Stimulated activated CD4-positive, alpha-beta T cell treated with anti-CD3 and anti-CD28 coated beads, Interleukin-1b, Interleukin-23, amount 100 ng/mL, for 4 hours (primary cell): ENCODE measurements at places on chromosomes 13 and 19.

GRCh38 chr13:96935901-96936300, 58.4 kb downstream of the OXGR1 start:
- DNase-seq, result no peak

DNA sequence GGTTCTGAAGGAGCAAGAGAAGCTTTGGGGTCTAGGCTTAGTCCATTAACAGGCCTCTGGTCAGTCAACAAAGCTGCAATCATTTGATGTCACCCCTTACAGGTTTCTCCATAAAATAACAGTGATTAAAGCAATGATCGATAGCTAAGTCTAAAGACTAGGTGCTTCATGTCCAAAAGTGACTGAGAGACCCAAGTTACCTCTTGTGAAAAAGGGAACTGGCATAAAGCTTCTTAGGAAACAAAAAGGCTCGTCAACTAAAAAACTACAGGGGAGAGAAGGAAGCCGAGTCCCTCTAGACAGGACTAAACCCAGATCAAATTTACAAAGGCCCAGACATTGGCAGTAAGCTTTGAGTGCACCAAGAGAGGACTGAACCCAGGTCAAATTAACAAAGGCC, 2.2 kb downstream of the DCUN1D2 start:
- no peak for DNase-seq

GRCh38 chr19:3220576-3220975, 3.9 kb upstream of the CELF5 start:
- no peak for DNase-seq

DNA sequence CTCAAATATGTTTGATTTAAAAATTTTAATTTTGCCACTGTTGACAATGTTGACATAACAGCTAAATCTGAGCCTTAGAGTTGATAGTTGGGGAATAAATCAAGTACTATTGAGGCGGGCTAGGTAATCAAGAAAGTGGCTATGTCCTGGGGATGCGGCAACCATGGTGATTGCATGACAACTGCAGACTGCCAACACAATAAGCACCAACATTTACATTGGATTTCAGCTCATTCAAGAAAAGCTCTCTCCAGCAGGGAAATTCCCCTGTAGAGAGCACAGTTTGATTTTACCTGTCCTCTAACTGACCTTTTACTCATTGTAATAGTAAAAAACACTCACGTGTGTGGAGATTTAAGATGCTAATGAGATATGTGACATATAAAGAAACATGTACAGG, 63.1 kb downstream of the ZNF100 start:
- no peak for DNase-seq

DNA sequence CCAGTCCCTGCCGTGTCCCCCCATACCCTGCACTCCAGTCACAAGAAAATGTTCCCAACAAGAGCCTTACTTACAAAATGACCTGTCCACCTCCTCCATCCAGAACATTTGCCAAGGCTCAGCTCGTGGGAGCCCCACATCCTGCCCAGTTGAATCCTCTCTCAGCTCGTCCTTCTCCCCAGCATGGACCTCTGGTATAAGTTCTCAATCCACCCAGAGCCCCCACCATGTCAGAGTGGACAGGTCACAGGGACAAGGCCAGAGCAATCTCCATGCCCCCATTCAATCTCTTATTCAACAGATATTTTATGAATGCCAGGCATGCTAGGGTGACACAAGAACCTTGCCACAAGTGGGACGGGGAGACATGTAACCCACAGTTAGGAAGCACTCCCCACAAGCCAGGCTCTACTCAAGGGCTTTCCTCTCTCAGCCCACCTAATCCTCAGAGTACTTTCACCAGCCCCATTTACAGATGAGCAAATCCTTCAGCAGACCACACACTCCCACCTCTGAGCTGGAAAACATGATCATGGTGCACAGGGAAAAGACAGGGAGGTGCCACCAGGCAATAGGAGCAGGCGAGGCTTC, 15.1 kb downstream of the DEDD2 start:
- DNase-seq, result no peak

- no peak for DNase-seq
Observed at GRCh38 chr13:90999401-90999800, 348.1 kb upstream of the MIR17HG start.

GRCh38 chr13:95676762-95677563, at the start of gene DNAJC3:
DNAJC3 (plus strand) TSS chr13:95677139; CDS start chr13:95677256, 117 bp downstream.
- peak; percentile 97 for DNase-seq

GRCh38 chr13:102977471-102977870, 88.7 kb downstream of the SLC10A2 start:
- no peak for DNase-seq

GRCh38 chr19:20367811-20368294, 197.7 kb downstream of the ZNF737 start:
- DNase-seq, result no peak

GRCh38 chr19:7257148-7258040, 36.8 kb downstream of the INSR start:
- DNase-seq, result no peak

- DNase-seq, result no peak
Observed at GRCh38 chr19:32830231-32831014, 39.1 kb downstream of the SLC7A9 start.

- no peak for DNase-seq
Observed at GRCh38 chr13:76798037-76798436, 88.2 kb downstream of the KCTD12 start.

DNA sequence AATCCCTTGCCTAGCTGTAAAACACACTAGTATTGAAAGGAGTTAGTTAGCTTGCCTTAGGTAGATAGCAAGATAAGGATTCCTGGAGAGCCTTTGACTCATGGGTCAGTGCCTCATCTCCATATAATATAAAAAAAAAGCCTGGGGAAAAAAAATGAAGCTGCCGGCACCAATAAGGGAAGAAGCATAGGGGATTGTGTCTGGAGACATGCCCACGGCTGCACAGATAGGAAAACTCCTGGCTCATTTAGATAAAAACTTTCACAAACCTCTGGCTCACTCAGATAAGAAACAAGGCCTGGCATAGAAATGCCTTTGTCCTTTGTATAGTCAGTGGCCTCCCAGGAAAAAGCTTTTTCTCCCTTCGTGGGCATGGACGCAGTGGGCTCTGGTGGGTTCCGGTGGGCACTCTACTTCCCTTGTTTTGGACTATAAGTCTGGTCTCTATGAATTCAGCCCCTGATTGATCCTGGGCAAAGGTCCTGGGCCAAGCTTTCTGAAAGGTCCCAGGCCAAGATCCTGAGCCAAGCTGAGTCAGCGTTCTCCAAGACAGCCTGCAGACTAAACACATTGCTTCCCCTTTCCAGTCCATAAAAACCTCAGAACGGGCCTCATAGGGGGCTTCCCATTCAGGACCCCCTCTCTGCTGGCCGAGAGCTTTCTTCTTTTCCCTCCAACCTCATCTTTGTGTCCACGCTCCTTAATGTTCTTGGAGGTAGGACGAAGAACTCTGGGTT, 4.9 kb upstream of the OR7A17 start:
- no peak for DNase-seq

DNA sequence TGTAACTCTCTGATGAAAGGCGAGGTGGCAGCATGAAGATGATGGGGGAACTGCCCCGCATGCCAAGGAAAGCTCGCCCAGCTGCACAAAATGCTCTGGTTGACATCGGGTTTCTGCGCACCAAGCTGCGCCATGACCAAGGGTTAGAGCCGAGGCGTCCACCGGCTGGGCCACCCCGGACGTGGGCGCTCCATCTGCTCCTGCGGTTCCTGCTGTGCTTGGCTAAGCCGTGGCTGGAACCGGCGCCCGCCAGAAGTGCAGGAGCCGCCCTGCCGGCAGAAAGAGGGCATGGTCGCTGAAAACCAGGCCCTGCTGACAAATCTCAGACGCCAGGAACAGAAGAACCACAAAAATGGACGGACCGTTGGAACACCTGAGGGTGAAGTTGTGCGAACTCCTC, 57.9 kb downstream of the ZNF100 start:
- no peak for DNase-seq

DNA sequence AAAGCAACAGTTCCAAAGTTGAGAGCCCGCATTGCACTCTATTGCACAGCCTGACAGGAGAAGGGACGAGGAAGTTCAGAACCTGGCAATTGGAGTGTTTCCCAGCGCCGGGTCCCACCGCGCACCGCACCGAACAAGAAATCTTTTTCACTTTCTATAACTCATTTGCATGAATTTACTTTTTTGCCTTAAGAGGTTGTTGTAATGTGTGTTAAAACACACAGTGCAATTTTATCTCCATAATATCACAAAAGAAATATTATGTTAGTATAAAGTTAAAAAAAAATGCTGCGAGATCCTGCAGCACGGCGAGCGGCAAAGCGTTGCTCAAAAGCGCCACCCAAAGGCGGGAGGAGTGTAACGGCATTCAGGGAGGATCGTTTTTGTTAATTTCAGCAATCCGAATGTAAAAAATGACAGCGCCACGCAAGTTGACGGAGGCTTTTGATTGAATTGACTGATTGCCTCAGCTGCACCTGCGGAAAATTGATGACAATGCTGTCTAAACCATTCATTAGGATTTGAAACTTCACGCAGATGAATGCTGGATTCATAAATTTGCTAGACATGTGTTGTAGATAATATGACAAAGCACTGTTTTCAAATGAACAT, 303.6 kb upstream of the ZNF507 start:
- no peak for DNase-seq

GRCh38 chr19:8648240-8648639, 17.8 kb downstream of the NFILZ start:
- no peak for DNase-seq

DNA sequence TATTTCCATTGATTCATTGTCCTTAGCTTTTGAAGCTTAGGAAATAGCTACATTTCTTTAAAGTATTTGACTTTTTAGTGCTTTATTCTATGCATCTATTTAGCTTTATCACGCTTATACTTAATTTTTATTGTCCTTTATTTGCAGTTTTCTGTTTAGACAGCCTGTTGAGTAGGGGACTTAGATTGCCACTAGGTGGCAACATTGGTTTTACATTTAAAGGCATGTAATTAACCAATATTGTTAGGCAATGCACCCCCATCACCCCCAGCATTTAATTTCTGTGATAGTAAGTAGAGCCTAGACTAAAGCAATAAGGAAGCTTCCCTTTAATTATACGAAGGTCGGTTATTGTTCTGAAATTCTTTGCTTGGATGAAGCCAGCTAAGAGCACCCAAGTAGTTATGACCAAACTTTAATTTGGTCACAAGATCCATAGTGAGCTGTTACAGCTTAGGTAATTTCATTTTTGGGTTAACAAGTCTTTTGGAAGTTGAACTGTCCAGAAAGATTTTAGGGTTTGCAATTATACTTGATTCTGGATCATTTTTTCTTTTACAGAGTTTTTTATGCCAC, 36.5 kb downstream of the B3GLCT start:
- DNase-seq, result no peak

GRCh38 chr13:99075268-99076191, 97.7 kb upstream of the DOCK9 start:
- DNase-seq, result no peak

DNA sequence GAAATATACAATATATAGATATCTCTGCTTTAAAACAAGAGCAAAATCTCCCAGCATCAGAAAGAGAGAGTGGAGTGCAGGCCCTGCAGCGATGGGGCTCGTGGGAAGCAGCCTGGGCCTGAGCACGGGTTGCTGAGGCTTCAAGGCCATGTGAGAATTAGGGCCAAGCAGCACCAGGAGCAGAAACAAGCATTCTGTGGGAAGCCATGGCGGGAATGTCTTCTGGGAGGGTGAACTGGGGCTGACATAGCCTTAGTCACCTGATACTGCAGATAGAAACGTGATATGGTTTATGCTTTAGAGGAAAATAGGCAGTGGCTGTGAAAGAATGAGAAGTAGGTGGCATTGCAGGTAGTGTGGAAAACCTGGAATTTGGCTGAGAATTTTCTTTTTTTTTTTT, 472.3 kb downstream of the IRS2 start:
- no peak for DNase-seq

DNA sequence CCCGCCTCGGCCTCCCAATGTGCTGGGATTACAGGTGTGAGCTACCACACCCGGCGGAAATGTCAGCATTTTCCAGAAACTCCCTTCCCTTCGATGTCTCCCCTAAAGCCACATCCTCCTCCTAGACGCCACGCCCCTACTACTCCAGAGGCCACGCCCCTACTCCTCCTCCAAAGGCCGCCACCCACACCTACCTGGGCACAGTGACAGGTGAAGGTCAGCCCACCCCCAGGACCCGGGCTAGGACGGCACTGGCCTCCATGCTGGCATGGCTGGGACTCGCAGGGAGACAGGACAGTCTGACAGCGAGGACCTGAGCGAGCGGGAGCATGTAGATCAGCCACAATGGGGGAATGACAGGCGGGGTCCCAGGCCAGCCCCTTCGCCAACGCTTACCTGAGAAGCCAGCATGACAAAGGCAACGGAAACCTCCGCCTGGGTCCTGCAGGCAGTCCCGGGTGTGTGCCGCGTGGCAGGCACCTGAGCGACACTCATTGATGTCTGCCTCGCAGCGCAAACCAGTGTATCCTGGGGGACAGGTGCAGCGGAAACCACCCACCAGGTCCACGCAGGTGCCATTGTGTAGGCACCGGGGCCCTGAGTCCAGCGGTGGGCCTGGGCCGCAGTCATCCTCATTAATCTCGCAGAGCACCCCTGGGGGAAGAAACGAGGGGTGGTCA, 22.0 kb downstream of the NOTCH3 start:
- DNase-seq, result no peak

- no peak for DNase-seq
Observed at GRCh38 chr19:15244808-15245207, 12.6 kb upstream of the EPHX3 start.

- no peak for DNase-seq
Observed at GRCh38 chr19:30445385-30445784, 73.2 kb downstream of the ZNF536 start.

GRCh38 chr13:111082240-111082639, 32.9 kb upstream of the ARHGEF7 start:
- no peak for DNase-seq

DNA sequence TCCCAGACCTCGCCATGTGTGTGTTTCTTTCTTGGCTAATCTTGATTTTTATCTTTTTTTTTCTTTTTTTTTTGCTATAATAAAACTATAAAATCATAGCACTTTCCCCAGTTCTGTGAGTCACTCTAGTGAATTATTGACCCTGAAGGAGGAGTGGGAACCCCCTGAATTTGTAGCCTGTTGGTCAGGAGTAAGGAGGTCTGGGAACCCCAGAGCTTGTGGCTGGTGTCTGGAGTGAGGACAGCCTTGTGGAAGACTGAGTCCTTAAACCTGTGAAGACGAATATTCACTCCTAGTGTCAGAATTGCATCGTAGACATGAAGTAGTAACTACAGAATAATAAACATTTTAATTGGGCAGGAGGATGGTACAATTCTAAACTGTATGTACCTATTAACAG, 7.4 kb downstream of the EID2B start:
- no peak for DNase-seq

DNA sequence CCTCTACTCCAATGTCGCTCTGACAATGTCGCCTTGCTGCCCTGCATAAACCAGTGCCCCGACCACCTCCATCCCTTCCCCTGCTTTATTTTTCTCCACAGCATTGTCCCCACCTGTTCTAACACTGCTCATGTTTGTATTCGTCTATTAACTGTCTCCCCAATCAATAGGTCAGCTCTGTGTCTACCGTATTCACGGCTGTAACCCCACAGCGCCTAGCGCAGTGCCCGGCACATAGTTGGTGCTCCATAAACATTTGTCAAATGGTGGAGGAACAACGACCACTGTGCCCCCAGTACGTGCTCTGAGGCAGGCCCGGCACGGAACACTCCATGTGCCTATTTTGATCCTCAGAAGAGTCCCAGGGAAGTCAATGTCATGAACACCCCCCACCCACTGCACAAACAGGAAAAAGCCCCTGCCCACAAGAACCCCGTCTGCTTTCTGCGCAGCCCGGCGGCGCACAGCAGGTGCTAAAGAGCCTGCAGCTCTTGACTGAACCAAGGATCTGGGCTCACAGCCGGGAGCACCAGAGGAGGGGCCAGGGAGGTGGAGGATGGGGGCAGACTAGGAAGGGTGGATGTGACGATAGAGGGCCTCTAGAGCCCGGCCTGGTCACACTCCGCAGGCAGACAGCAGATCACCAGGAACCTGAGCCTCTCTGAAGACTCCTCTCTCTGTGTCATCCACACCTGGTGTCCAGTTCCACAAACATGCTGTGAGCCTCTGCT, 1.8 kb upstream of the CEACAM16 start:
- no peak for DNase-seq
